ENCODE measurements at places on chromosomes 6 and 20.

DNA sequence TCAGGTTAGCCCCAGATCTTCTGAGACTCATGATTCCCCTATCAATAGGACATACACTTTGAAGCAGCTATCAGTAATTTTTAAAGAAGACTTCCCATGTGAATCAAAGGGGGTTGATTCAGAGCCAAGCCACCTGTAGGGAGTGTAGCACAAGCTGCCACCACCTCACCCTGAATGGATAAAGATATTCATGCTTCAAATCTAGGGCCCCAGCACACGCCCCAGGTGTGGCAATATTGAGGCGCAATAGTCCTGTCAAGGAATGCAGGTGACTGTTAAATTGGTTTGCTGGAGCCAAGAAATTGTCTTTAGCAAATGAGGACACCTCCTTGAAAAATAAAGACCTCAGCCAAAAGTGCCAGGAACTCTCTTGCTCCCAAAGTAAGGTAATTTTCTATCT lies 404.4 kb downstream of the MAFB start:
- DNase-seq: no peak

DNA sequence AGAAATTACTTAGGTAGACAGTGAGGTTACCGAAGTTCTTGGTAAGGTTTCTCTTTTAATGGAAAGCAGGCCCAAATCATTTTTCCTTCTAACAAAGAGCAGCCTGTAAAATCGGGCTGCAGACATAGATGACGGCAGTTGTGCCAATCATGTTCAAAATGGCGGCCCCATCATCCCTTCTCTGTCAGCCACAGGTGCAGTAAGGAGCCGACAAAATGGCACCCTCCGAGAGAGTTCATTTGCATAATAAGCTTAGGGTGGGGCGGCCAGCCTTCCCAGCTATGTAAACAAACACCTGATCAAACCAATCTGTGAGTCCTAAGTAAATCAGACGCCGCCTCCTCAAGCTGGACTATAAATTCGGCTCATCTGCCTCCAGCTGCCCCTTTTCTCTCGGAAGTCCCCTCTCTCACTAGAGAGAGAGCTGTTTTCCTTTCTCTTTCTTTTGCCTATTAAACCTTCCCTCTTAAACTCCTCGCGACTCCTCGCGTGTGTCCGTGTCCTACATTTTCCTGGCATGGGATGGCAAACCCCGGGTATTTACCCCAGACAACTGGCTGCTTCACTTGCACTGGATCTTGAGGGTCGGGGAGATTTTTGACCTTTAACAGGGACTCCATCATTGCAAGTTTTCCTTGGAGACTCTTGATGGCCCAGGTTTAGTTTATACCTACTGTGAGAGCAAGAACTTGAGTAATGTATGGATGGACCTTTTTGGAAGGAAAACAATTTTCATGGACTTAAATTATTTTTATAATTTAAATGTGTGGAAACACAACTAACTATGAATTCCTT lies 8.9 kb upstream of the DDR1 start:
- no peak for DNase-seq

GRCh38 chr20:33022694-33023438 lies 8.6 kb upstream of the BPIFB6 start:
- no peak for DNase-seq

- DNase-seq: no peak
These were observed 306.5 kb upstream of the MAP3K7 start for GRCh38 chr6:90893400-90893799.

DNA sequence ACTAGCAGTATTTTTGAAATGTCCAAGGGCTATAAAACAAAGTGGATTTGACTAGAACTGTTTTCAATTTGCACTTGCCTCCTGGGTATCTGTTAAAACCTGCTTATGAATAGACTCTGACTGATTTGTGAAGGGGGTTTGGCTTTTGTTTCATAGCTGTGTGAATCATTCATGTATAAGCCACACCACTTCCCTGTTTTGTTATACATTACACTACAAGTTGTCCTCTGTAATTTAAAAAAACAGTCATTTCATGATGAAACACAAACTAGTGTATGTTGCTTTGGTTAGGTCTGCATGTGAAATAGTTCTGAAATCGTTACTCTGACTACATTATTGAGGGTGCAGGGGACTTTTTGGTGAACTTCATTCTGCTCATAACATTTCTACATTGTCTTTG lies 121.7 kb downstream of the NKAIN2 start:
- DNase-seq: no peak

DNA sequence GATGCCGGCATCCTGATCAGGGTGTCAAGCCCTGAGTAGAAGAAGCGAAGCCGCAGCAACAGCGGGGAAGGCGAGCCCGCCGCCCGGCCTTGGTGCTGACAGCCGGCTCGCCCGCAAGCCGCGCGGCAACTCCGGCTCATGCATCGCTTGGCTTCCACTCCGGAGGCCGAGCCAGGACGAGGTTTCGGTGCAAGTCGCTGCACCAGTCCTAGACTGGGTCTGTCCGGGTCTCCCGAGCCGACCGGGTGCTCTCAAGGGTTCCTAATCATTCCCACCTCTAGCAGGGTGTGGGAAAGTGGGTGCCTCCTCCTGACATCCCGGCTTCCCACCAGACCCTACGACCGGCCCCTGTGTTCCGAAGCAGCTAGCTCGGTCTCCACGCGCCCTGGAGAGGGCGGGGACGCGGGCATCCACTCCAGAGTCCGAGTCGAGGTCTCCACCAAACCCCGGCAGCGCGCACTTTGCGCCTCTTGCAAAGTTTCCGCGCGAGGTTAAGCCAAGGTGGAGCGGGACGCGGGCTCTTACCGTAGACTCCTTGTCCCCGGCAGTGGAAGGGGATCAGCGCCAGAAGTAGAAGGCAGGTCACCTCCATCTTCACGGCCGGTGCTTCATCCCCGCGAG lies 1.4 kb downstream of the MDGA1 start:
- peak; percentile 74 for DNase-seq

DNA sequence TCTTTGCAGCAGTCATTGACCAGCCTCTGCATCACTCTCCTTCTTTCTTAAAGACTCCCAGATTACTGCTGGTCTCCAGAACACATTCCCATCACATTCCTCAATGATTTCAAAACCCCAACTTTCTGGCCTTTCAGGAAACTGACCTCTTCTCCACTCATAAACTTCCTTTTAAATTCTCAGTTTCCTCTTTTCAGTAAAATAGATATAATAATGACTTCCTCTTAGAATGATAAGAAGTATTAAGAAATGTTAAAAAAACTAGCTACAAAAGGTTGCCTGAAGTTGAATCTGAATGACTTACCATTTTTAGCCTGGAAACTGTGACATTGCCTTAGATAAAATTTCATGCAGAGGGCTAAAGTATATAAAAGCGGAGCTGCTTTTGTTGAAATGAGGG lies 239.3 kb downstream of the OGFRL1 start:
- DNase-seq: no peak

GRCh38 chr6:64896939-64897338 lies 810.1 kb downstream of the EYS start:
- no peak for DNase-seq

GRCh38 chr6:28212510-28213212 lies 12.4 kb upstream of the ZSCAN9 start:
- peak; percentile 92 for DNase-seq

GRCh38 chr6:136609873-136610706 lies 59.9 kb upstream of the MAP7 start:
- peak; percentile 96 for DNase-seq

GRCh38 chr20:25858495-25859425 lies 162.1 kb upstream of the ZNF337 start:
- DNase-seq: no peak

GRCh38 chr6:163992701-163993100 lies 578.2 kb downstream of the QKI start:
- peak; percentile 68 for DNase-seq

DNA sequence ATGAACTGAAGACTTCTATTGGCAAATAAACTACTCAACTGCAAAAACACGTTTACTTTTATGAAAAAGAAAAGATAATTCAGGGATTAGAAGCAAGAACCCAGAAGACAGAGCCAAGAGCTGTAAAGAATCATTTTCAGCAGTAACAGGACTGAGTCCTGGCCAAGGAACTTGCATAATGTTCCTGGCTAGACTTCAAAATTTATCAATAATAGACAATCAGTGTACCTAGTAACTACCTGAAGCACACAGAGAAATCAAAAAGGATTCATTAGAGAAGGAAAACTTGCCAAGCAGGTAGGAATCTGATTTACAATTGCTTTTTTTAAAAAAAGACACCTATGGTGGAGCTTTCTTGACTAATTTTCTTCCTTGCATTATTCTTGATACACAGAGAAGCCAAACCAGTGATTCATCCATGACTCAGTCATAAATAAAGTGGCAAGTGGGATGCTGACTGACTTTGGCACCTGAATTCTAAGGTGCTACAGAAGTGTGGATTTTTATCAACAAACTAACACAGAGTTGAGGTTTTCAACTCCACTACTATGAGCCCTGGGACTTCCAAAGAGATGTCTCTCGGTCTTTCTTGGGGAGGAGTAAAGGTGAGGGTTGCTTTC lies 281.3 kb downstream of the BMP7 start:
- DNase-seq: peak; percentile 47

DNA sequence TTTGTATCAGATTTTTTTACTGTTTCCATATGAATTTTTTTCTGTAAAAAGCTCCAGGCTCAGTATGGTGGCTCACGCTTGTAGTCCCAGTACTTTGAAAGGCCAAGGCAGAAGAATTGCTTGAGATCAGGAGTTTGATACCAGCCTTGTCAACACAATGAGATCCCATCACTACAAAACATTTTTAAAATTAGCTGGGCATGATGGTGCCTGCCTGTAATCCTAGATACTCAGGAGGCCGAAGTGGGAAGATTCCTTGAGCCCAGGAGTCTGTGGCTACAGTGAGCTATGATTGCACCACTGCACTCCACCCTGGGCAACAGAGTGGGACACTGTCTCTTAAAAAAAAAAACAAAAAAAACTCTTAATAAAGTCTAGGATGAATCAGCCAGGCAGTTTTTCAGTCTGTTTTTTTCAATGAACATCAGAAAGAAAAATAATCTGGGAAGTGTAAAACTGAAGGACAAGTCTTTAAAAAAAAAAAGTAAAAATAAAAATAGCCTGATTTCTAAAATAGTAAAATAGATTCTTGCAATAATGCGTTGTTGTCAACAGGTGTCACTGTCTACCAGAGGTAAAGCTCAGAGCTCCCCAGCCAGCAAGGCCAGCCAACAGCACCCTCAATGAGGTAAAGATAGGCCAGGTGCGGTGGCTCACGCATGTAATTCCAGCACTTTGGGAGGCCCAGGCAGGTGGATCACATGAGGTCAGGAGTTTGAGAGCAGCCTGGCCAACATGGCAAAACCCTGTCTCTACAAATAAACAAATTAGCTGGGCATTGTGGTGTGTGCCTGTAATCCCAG lies 9.3 kb upstream of the ATG5 start:
- peak; percentile 56 for DNase-seq

GRCh38 chr20:43748274-43748673 lies 21.5 kb upstream of the GTSF1L start:
- DNase-seq: no peak

GRCh38 chr6:163263196-163263595 lies 151.3 kb upstream of the QKI start:
- no peak for DNase-seq

DNA sequence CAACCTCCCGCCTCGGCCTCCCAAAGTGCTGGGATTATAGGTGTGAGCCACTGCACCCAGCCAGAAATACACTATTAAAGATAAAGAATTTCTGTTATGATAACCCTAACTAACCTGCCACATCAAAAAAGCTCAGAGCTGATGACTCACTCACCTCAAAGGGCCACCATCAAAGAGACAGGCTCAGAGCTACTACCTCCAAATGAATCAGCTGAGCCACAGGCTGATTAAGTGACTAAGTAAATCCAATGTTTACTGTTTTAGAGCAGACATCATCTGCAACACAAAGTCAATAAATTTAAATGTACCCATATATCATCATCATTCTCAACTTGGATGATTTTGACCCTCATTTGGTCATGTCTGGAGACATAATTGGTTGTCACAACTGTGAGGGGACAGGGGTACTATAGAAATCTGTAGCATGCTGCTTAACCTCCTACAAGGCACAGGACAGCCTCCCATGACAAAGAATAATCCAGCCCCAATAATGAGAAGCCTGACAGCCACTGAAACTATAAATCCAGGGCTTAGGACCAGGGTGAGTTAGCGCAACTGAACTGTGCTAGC lies 106.5 kb downstream of the ATP9A start:
- peak; percentile 90 for DNase-seq

- DNase-seq: peak; percentile 44
These were observed at the start of gene RSPO3 for GRCh38 chr6:127118298-127119101. Gene RSPO3 (plus strand): TSS chr6:127118671. CDS start chr6:127119193, 522 bp downstream.

DNA sequence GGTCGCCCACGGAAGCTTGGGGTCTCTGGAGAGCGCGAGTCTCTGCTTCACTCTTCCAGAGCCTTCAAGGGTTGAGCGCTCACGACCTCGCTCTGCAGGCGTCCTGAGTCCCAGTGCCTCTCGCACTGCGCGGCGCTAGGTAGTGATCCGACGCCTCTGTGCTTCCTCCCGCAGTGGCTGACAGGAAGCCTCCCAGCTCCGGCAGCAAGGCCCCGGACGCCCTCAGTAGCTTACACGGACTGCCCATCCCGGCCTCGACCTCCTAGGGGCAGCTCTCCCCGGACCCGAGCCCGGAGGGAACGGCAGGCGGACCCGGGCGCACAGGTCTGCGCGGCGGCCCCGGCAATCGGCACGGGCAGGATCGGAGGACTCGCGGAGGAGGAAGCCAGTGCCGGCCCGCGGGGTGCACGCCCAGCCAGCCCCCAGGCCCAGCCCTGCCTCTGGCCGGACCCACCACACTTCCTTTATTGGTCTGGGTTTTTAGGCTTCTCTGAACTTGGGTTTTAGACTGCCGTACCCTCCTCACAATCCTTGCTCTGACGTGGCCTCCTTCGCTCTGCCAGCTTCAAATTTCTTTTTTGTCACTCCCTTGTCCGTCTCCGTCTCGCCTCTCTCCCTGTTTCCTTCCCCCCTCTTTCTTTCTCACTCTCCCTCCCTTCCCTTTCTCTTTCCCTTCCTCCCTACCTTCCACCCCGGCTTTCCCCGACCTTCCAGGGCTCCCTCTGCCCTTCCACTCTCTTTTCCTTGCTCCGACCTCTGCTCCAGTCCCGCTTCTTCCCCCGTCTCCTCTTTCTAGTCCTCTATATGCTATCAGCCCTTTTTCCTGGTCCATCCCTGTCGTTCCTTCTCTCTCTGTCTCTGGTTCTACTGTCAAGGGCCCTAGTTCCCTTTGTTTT lies 9.1 kb downstream of the PAX1 start:
- no peak for DNase-seq

DNA sequence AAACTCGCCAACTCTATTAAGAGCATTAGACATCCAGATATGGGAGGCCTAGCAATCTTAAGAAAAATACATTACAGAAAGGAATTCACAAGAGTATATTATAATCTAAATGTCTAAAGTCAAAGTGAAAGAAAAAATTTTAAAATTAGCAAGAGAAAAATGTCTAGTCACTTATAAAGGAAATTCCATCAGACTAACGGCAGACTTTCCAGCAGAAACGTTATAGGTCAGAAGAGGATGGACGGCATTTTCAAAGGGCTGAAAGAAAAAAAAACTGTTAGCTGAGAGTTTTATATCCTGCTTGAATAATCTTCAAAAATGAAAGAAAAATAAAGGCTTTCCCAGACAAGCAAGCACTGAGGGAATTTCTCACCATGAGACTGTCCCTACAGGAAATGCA lies 269.0 kb downstream of the HDGFL1 start:
- no peak for DNase-seq

- DNase-seq: no peak
These were observed 57.7 kb downstream of the PPP1R16B start for GRCh38 chr20:38863024-38863851.

All from Daoy (cell line).